HT1080 (cell line): ENCODE measurements at places on chromosomes 5 and 9. TPM values are rescaled to one million over a fixed set of nuclear protein-coding genes. Genes with fewer than 3 reads are reported as not detected.

ASPN gene
- not detected in 2 replicates for total RNA-seq

PDE8B gene
- 0.82 and 1.1 TPM in 2 replicates for total RNA-seq

ROR2 gene
- 0.03 and 0.29 TPM in 2 replicates for total RNA-seq

DNA sequence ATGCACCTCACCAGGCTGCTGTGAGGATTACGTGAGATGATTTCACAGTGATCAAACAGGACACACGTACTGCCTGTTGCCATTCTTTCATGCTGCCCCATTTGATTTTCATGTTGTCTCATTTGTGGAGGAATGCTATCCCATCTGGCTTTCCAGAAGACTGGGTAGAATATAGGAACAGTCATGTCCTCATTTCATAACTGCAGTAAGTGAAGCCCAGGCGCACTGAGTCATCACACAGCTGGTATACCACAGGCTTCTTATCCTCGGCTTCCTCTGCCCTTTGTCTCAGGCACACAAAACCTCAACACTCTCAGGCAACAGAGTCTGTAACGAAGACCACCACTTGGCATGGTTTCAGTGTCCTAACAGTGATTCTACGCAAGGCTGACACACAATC is 62.3 kb downstream of the LHFPL2 start:
- DNase-seq: peak; percentile 99

GRCh38 chr9:88391236-88391635 is 3.0 kb downstream of the SPIN1 start:
- DNase-seq: no peak

DNA sequence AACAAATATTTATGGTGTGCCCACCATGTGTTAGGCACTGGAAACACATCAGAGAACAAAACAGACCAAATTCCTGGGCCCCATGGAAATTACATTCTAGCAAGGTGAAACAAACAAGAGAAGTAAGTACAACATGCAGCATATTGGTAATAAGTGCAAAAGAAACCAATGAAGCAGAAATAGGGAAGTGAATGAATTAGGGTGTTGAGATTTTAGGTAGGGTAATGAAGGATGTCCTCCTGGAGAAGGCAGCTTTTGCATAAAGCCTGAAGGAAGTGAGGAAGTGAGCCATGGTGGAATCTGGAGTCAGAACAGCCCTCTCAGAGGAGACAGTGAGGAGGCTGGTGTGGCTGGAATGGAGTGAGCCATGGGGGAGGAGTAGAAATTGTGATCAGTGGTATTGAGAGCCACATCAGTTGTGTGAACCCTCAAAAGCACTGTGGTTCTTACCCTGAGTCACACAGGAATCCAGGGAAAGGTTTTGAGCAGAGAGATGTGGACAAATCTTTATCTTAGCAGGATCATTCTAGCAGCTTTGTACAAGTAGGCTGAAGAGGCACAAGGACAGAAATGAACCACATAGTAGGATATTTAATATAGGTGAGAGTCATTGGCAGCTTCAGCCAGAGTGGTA is 52.7 kb upstream of the ARL15 start:
- DNase-seq: peak; percentile 46

- no peak for DNase-seq
Measured at GRCh38 chr9:99474186-99474585, 252.1 kb downstream of the SEC61B start.

GRCh38 chr5:143054480-143054941 is 284.3 kb downstream of the ARHGAP26 start:
- no peak for DNase-seq

GRCh38 chr5:149959406-149960236 is 937 bp upstream of the SLC26A2 start:
- peak; percentile 85 for DNase-seq

DNA sequence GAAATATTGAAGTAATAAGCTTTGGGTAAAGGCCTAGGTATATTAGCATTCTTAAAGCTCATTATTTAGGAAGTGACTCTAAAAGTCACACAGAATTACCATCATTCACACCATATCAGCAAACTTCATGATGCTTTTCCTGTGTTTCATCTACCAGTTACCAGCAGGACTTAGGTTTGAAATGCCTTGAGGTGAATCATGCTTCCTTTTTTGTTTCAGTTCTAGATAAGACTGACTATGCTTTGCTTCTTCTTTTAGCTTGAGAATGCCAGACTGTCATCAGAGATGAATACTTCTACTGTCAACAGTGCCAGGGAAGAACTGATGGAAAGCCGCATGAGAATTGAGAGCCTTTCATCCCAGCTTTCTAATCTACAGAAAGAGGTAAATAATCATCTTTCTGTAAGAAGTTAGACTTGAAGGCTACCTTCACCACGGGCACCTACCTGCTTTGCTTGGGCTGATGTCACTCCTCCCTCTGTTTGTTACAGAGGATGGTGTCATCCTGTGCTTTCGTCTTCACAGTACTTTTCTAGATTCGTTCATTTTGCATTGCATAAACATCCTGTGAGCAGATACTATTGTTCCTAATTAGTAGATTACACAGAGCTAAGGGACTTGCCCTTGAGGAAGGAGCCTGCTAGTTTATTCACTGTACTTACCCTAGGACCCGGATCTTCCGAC is 34.7 kb downstream of the LMNB1 start:
- peak; percentile 83 for DNase-seq
